ENCODE measurements at places on chromosomes 6 and 20. TPM values are rescaled to one million over a fixed set of nuclear protein-coding genes. Genes with fewer than 3 reads are reported as not detected.

STMND1 gene
- not detected for total RNA-seq

POM121L2 gene
- not detected for total RNA-seq

HFE gene
- 8.6 TPM for total RNA-seq

TGM3 gene
- total RNA-seq = not detected

BTN1A1 gene
- not detected for total RNA-seq

FAM217A gene
- not detected for total RNA-seq

ARMH2 gene
- total RNA-seq = not detected

BCAS1 gene
- not detected for total RNA-seq

NMBR gene
- not detected for total RNA-seq

ID4 gene
- 92.9 TPM for total RNA-seq

ZNF831 gene
- total RNA-seq = 1.6 TPM

CST1 gene
- not detected for total RNA-seq

TMX4 gene
- total RNA-seq = 40.0 TPM

CST9L gene
- not detected for total RNA-seq

DUSP15 gene
- total RNA-seq = 3.6 TPM

TFAP2D gene
- total RNA-seq = not detected

GRIK2 gene
- total RNA-seq = not detected

HLA-DOB gene
- total RNA-seq = 2.0 TPM

EYS gene
- total RNA-seq = not detected

QRSL1 gene
- total RNA-seq = 17.1 TPM

LBP gene
- 0.73 TPM for total RNA-seq

TCFL5 gene
- 7.8 TPM for total RNA-seq

PGC gene
- not detected for total RNA-seq

C20orf202 gene
- 0.33 TPM for total RNA-seq

CLDN20 gene
- not detected for total RNA-seq

BPIFB1 gene
- not detected for total RNA-seq

KIAA0408 gene
- total RNA-seq = 3.3 TPM

NRSN2 gene
- total RNA-seq = 9.4 TPM

All from breast epithelium (tissue), 4 donors.